ENCODE measurements at places on chromosomes 3 and 15.

DNA sequence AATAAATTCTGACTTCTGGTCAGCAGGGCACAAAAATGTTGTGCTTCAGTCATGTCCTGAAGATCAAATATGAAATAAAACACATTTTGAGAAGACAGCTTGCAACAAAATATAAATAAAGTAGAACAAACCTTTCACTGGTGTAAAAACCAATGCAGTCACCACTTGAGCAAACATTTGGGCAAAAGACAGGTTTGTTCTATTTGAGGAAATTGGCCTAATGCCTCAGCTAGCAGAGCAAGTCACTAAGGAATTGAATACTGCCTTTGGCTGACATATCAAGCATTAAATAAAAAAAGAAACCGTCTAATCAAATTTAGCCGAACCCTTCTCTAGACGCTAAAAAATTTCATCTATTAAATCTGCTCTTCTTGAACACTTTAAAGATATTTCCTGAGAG, 475.4 kb upstream of the CNTN3 start:
- peak; percentile 1 for DNase-seq

- DNase-seq = no peak
Measured at GRCh38 chr3:181534781-181535221, 176.9 kb upstream of the SOX2 start.

- DNase-seq = no peak
Measured at GRCh38 chr15:91954292-91954691, 100.8 kb downstream of the SLCO3A1 start.

GRCh38 chr3:107705046-107705445, 182.3 kb downstream of the BBX start:
- DNase-seq = no peak

GRCh38 chr3:53382106-53382505, 34.8 kb upstream of the DCP1A start:
- no peak for DNase-seq

- DNase-seq = peak; percentile 41
Measured at GRCh38 chr3:76096836-76097588, 311.7 kb upstream of the ZNF717 start.

GRCh38 chr3:127037021-127037400, 54.1 kb downstream of the PLXNA1 start:
- DNase-seq = no peak

GRCh38 chr15:100997442-100997841, 78.3 kb downstream of the LRRK1 start:
- DNase-seq = no peak

DNA sequence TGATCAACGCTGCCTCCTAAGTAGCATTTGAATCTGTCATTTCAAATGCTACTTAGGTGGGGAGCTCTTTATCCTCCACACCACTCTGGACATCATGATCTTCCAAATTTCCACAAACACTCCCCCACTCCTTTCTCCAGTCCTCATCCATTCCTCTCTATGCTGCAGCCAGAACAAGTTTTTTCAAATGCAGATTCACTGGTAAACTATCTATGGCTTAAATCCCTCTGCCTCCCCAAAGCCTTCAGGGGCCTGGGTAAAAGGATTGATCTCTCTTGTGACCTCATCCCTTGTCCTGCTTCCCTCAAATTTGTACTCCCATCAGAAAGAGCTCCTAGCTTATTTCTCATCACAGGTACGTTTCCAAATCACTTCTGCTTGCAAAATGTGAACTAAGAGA, 1.3 kb upstream of the AEN start:
- no peak for DNase-seq

DNA sequence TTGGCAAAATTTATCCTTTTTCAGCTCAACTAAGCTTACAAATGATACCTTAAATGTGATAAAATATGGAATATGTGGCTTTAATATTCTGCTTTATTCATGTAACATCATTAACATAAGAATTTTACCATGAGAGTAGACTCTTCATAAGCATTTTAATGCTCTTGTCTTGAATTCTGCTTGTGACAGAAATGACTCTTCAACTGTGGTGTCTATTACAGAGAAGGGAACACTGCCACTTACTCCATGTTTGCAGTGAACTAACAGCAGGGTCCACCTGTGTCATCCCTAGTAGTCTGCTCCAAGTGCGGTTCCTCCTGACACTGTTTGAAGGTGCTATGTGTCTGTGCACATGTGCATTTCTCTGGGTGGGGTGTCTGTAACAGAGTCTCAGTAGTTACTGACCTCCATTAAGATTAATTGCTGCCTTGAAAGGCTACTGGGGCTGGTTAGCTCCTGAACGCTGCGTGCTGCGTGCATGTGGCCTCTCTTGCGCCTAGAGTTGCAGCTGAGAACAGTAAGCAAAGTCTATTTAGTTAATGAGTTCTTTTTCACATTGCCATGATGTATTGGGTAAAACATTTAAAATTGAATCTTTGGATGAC, 8.3 kb downstream of the LSM3 start:
- DNase-seq = no peak

DNA sequence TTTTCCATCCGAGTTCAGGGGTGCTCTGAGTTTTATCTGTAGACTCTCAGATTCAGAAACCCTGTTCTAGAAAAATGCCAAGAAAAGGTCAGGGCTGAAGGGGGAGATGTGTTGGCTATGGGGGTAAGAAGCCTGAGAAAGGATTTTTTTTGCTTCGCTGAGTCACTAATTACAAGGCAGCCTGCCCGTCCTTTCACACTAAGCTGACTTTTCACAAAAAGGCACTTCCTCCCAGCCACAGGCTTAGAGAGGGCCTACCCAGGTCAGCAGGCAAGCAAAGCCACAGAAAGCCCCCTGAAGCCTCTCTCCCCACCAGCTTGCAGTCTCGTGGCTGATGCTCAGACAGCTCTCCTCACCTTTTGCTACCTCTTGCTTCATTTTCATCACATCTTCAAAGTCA, 192.6 kb upstream of the PRICKLE2 start:
- peak; percentile 59 for DNase-seq
